ENCODE measurements at places on chromosomes 11 and 22.

GRCh38 chr11:72824811-72825505 is 10.7 kb downstream of the ATG16L2 start:
- no peak for DNase-seq

DNA sequence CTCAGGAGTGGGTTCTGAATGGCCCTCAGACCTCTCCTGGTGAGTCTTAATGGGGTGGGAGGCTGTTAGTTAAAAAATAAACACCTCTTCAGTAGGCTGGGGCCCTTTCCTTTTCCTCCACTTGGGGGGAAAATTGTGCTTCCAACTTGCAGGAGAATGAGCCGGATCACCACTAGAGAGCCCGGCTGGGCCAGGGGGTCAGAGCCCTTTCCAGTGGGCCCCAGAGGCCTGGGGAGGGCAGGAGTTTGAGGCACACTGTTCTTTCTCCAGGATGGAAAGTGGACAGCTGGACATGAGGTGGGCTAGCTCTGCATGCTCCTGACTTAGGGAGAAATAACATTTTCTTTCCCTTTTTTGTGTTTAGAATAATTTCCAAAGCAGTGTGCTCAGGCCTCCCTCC is 32.8 kb downstream of the B3GAT1 start:
- DNase-seq = no peak

GRCh38 chr22:45221201-45221600 is 19.5 kb downstream of the KIAA0930 start:
- DNase-seq = no peak

DNA sequence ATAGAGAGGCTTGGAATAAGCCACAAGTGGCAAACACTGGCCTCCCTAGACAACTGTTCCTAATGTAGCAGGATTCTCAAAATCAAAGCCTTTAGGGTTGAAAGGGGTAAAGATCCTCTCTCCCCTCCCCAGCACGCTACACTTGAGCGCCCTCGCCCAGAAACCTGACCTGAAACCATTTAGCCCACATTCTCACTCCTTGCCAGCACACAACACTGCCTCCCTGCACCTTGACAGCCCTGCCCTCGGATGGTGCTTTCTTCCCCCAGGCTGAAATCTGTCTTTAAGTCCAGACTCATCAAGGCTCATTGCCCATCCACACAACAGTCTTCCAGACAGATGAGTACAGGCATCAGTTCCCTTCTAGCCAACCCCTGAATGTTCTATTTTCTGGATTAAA is 26.5 kb downstream of the CWC15 start:
- no peak for DNase-seq

DNA sequence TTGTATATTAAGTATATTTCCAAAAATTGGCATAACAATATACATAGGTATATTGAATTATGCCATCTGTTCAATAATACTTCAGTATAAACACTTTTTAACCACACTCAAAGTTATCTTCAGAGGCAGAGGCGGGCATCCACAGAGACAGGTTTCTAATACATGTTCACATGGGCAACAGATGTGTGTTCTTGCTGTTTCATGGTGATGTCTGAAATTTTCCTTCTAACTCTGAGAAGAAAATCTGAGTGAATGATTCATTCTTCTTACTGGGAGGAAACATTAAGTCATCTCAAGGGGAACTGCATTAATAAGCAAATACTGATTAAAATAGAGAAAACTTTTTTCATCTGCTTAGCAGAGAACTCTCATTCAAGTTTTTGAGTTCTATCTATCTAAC is 1074.5 kb downstream of the LRRC4C start:
- DNase-seq = peak; percentile 14

GRCh38 chr22:20177217-20177911 is 26.5 kb upstream of the CCDC188 start:
- DNase-seq = no peak
